ENCODE measurements at places on chromosomes 11 and 22.

DNA sequence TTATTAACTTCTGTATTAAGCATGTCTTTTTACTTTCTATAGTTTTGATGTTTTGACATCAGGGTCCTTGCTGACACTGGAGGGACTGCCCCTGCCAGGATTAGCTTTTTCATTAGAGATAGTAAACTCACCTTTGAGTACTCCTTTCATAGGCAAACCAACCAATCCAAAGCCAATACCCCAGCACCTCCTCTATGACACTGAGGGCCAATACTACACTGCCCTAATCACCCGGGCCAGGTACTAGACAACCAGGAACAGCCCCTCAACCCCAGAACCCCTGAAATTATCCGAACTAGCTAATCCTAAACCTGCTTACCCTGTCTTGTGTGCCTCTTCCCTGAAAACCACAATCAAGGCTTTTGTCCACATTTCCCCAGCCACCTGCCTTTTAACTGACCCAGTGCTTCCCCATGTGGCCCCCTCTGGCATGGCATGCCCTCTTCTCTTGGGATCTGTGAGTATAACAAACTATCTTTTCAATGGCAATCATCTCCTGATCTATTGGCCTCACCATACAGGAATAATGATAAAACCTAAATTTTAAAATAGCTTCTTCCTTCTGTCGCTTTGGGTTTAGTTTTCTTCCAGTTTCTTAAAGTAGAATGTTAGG is 31.2 kb downstream of the RAB6A start:
- DNase-seq = no peak

- DNase-seq = peak; percentile 70
These were observed 24.0 kb upstream of the SMIM38 start for GRCh38 chr11:69131644-69132300.

DNA sequence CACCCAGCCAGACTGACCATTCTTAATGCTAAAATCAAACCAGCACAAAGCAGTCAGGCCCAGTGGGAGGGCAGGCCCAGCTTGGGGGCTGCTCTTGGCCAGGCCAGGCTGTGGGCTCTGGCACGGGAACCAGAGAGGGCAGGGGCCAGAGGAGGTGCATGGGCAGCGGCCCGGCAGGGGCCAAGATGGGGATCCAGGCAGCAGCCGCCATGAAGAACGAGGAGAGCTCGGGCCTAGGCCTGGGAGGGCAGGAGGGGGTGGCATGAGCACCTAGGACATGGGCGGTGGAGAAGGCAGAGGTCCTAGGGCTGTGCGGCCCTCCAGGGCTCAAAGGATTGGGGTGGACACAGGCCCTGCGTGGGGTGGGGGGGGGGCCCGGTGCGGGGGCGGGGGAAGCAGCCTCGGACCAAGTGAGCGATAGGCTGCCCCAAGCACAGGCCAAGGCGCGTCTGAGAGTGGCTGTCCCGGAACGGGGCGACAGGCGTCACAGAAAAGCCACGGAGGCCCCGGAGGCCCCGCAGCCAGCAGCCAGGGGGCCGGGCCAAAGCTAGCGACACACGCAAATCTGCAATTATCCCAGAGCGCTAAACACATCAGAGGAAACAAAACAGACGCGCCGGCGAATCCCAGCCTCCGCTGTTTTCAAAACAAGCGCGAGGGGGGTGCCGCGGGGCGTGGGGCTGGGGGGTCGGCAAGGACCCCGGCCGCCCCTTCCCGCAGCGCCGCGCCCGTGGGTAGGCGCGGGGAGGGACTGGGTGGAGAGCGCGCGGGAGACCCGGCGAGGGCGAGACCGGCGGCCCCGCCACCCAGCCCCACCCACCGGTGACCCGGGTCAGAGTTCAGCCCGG is 8.3 kb downstream of the PLXNB2 start:
- peak; percentile 11 for DNase-seq

DNA sequence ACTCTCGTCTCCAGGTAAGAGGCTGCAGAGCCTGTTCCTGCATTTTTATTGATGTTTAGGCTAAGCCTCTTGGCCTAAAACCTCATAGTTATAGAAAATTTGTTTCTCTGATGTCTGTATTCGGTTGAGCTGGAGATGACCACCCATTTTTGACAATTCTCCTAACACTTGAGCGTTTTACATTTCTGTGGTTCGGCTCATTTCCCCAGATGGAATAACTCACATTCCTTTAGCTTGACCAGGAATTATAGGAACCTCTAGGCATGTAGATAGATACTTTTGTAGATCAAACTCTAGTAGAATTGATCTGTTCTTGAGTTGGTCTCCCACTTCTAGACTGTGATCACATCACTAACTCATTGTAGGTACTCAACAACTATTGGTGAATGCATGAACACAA is 172.6 kb upstream of the CADM1 start:
- DNase-seq = peak; percentile 81

- no peak for DNase-seq
These were observed 87.5 kb downstream of the RTL6 start for GRCh38 chr22:44410451-44410991.

GRCh38 chr11:23856654-23857053 is 640.2 kb upstream of the LUZP2 start:
- DNase-seq = peak; percentile 67

DNA sequence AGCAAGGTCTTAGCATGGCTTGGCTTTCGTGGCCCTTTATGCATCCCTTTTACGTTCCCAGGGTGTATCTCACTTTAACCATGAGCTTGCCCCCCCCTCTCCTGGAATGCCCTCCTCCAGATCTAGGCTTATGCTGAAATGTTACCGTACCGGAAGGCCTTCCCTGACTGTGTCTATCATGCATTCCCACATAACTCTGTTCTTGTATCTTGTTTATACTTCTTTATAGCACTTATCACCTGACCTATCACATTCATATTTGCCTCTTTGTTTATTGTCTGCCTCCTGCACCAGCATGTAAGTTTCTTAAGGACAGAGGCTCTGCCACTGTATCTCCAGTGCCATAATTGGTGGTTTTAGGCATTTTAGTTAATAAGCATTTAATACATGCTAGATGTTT is 38.9 kb downstream of the PPFIBP2 start:
- no peak for DNase-seq

DNA sequence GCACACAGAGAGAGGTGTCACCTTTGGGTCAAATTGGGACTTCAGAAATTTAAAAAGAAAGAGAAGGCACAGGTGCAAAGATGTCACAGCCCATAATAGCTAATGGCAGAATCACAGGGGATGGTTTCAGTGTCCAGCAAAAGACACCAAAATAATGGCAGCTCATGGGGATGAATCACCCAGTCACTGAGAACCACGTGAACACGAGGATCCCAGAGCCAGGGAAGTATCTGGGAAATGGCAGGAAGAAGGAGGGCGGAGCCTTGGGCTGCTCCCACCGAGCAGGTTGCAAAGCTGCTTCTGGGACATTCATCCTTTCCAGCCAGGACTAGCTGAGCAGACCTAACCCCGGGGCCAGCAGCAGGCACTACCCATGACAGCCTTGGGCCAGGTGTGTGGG is 45.6 kb downstream of the TRMU start:
- peak; percentile 10 for DNase-seq

DNA sequence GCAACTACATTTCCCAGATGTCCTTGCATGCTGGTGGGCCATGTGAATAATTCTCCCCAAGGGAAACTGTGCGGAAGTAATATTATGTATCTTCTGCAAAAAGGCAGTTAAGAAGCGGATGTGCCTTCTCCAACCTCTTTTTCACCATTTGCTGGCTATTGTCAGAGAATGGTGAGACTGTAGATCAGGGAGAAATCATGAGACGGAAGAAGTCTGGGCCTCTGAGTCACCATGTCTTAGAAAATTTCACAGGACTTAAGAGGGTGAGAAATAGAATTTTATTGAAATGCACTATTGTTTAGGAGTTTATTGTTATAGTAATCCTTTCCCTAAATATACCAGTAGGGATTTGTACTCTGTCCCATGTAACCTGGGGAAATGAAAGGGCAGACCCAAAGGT is 298.7 kb upstream of the ZC3H12C start:
- DNase-seq = peak; percentile 10

- no peak for DNase-seq
These were observed 51.9 kb upstream of the EED start for GRCh38 chr11:86192519-86193257.

GRCh38 chr11:57288771-57289579 is 35.8 kb downstream of the TNKS1BP1 start:
- peak; percentile 96 for DNase-seq

- DNase-seq = no peak
These were observed 48.4 kb upstream of the INCENP start for GRCh38 chr11:62075438-62075837.

GRCh38 chr11:8093931-8094575 is 13.0 kb downstream of the TUB start:
- no peak for DNase-seq

DNA sequence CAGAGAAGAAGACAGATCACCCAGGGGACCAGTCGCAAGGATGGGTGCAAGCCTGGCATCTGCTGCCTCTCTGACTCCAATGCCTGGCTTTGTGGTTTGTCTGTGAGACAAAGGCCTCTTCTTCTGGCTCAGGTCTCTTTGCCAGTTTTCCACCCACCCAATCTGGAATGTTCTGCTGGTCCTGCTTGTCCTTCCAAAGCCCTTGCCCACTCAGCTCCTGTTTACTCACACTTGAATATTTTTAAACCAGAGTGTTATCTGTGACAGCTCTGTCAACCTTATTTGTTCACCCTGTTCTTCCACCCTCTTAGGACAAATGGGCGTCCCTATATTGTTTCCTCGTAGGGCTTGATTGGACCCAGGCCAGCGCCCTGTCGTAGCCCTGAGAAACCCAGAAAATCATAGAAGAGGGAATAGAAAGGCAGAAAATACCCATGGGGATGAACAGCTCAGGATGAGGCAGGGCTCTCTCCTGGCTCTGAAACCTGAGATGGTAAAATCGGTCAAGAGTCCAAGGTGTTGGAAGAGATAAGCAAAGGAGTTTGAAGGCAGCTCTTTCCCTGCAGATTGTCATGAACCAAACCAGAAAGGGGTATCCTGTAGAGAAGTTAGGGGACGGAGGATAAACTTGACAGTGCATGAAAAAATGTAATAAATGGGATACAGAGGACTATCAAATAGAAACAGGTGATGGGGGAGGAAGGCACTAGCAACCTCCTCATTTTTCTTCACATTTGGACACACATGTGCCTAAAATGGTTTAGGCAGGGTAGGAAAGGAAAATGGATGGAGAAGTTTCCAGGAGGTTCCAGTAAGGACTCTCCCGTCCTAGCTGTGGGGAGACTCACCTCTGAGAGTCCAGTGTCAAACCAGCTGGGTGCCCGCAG is 651 bp downstream of the CRYAB start:
- no peak for DNase-seq

- peak; percentile 7 for DNase-seq
These were observed 19.1 kb upstream of the OOSP1 start for GRCh38 chr11:59918987-59919589.

DNA sequence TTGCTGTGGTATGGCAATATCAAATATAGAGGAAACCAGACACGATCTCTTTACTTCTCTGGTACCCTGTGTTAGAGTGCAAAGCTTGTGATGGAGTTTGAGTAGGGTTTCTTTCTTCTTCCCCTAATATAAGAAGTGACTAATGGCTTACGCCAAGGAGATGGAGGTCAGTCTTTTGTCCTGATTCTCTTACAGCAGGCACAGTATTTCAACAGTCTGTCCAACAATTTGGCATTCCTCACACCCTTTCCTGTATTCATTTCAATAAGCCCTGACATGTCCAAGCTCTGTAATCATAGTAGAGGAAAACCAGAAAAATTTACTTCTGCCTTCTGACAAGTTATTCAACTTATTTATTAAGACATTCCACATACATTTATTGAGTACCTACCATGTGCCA is 546.2 kb downstream of the TMEM135 start:
- DNase-seq = no peak

GRCh38 chr22:21044931-21045584 is 688 bp upstream of the LRRC74B start:
- peak; percentile 65 for DNase-seq

DNA sequence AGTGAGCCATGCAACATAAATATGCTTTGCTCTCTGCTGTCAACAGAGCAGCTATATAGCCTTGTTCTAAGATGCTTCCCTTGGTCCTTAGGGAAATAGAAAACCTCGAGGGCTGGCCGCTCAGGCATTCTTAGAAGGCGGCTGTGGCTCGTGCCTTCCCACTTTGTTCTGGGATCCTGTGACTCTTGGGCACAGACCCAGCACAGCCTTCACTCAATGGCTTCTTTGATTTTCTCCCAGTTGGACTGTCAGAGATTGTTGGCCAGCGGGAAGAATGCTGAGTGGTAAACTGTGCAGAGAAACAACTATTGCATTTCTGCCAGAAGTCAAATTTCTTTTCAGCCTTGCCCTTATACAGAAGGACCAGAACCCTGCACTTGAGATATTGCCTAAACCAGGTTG is 9.5 kb upstream of the MICAL2 start:
- no peak for DNase-seq

- DNase-seq = no peak
These were observed 670 bp downstream of the LSP1 start for GRCh38 chr11:1853376-1854131.

DNA sequence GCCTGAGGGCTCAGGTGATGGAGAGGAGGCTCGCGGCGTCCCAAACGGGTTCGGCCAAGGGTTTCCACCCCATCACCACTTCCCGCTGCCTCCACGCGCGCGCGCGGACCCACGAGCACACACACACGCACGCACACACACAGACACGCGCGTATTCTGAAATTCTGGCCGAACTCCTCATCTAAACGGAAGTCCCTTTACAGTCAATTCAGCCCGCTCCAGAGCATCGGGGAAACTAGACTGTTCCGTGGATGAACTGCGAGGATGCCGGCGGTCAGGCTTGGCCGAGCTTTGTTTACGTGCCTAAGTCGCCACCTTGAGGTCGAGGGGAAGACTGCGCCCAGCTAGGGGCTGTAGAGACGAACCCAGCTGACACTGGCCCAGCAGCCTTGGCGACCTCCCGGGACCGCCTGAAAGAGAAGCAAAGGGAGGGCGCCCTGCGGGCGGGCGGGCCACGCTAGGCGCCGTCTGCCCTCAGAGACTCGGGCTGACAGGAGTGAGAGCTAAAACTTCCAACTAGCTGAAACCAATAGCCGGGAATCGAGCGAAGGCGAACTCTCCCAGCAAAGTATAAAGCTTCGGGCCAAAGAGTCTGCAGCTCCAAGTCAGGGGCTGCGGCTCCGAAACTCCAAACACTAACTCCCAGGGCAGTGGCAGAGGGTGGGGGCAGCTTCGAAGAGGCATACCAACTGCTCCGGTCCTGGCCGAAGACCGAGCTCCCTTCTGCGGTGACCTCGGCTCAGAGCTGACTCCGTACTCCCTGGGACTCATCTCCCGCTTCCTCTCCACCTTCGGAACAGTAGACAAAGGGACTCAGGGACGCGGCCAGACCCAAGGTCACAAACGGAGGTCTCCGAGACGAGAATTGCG is 124.7 kb upstream of the C11orf58 start:
- DNase-seq = peak; percentile 83

- DNase-seq = no peak
These were observed 9.5 kb downstream of the TNNT3 start for GRCh38 chr11:1928891-1929541.
